ENCODE measurements at places on chromosomes 6 and 20. TPM values are rescaled to one million over a fixed set of nuclear protein-coding genes. Genes with fewer than 3 reads are reported as not detected.
A peak's percentile ranks its signal among the peaks of the same experiment; 100 is the strongest.

DNA sequence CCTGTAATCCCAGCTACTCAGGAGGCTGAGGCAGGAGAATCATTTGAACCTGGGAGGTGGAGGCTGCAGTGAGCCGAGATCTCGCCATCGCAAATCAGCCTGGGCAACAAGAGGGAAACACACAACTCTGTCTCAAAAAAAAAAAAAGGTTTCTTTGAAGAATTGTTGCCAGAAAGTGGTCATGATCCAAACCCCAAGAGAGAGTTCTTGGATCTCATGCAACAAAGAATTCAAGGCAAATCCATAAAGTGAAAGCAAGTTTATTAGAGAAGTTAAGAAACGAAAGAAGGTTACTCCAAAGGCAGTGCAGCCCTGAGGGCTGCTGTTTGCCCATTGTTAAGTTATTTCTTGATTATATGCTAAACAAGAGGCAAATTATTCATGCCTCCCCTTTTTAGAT lies 14.5 kb upstream of the KIFC1 start:
- H3K4me1 ChIP-seq = peaks cover 14% of the 10 kb centered on the region
- DNase-seq = no peak
- H3K27ac ChIP-seq = no peak overlapping the region
- no peaks in the 10 kb centered on the region for H3K27me3 ChIP-seq

Gene CCDC170
- total RNA-seq = 8.9 TPM

- no peaks in the 10 kb centered on the region for H3K4me1 ChIP-seq
- DNase-seq = no peak
- H3K27ac ChIP-seq = no peak overlapping the region
- no peaks in the 10 kb centered on the region for H3K27me3 ChIP-seq
Measured at GRCh38 chr6:12791371-12791770, 74.8 kb downstream of the PHACTR1 start.

- no peak overlapping the region for H3K27ac ChIP-seq
- peaks cover 13% of the 10 kb centered on the region for H3K4me1 ChIP-seq
- H3K36me3 ChIP-seq = no peaks in the 10 kb centered on the region
- peaks cover 4% of the 10 kb centered on the region for H3K27me3 ChIP-seq
Measured at GRCh38 chr20:1225263-1225782, 521 bp upstream of the RAD21L1 start.

GRCh38 chr20:55158446-55158845 lies 683.1 kb downstream of the DOK5 start:
- DNase-seq = no peak
- H3K4me3 ChIP-seq = no peak overlapping the region
- no peaks in the 10 kb centered on the region for H3K27me3 ChIP-seq
- no peaks in the 10 kb centered on the region for H3K36me3 ChIP-seq

Gene HAO1
- not detected for total RNA-seq

GRCh38 chr6:85641897-85642773 lies 551 bp downstream of the SYNCRIP start:
- H3K4me3 ChIP-seq = peak overlapping the region; percentile 96
- peak; percentile 35 for DNase-seq
- no peaks in the 10 kb centered on the region for H3K27me3 ChIP-seq
- peaks cover 6% of the 10 kb centered on the region for H3K36me3 ChIP-seq

DNA sequence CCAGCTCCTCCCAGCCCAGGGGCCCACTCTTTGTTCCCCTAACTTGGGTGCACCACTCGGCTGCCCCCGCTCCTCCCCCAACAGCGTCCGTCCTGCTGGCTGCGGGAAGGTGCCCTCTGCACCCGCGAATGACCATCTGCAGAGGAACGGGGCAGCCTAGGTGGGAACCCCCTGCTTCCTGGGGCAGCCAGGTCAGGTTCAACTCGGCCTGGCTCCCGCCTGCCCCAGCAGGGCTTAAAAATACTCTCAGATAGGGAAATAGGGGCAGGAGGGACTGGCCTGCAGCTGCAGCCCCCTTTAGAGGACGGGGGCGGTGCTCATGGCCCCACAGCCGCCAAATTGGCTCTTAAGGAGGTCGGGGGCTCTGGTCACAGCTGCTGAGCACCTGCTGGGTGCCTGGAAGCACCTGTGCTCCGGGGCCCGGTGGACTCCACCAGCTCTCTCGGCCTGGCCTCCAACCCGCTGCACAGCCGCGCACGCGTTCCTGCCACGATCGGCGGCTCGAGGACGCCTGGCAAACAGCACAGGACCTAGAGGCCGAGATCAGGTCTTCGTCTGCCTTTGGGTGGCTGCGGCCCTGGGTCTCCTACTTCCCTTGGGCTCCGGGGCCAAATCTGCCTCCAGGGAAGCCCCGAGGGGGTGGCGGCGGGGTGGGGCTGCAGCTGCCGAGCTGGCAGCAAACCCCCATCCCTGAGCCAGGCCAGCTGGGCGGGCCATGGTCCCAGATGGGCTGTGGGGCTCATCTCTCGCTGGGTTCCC lies 700 bp upstream of the LAMA5 start:
- no peaks in the 10 kb centered on the region for H3K27me3 ChIP-seq
- peak; percentile 60 for DNase-seq
- H3K4me3 ChIP-seq = peak overlapping the region; percentile 91

Gene CFB
- 171 TPM for total RNA-seq

DNA sequence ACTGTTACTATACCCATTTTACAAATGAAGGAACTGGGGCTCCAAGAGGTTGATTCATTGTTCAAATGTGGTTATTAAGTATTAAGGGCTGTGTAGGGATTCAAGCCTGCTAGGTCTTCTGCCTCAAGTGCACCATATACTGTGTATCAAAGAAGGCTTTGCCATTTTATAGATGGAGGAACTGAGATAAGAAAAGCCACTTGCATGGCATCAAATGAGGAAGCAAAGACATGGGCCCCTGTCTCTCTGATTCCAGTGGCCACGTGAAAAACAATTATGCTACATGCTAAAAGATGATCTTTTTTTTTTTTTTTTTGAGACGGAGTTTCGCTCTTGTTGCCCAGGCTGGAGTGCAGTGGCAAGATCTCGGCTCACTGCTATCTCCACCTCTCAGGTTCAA lies 67.0 kb downstream of the TMEM200A start:
- H3K4me1 ChIP-seq = no peaks in the 10 kb centered on the region
- no peaks in the 10 kb centered on the region for H3K36me3 ChIP-seq
- no peaks in the 10 kb centered on the region for H3K27me3 ChIP-seq
- no peak overlapping the region for H3K27ac ChIP-seq
- no peak overlapping the region for H3K4me3 ChIP-seq

DNA sequence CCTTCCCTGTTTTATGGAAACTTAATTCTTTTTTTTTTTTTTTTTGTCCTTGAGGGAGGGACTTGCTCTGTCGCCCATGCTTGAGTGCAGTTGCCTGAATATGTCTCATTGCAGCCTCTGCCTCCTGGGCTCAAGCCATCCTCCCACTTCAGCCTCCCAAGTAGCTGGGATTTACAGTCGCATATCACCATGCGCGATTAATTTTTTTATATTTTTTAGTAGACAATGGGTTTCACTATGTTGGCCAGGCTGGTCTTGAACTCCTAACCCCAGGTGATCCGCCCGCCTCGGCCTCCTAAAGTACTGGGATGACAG lies 654 bp downstream of the TMEM14C start:
- H3K27me3 ChIP-seq = no peaks in the 10 kb centered on the region
- H3K36me3 ChIP-seq = peaks cover 9% of the 10 kb centered on the region
- DNase-seq = no peak
- peak overlapping the region; percentile 78 for H3K4me3 ChIP-seq

DNA sequence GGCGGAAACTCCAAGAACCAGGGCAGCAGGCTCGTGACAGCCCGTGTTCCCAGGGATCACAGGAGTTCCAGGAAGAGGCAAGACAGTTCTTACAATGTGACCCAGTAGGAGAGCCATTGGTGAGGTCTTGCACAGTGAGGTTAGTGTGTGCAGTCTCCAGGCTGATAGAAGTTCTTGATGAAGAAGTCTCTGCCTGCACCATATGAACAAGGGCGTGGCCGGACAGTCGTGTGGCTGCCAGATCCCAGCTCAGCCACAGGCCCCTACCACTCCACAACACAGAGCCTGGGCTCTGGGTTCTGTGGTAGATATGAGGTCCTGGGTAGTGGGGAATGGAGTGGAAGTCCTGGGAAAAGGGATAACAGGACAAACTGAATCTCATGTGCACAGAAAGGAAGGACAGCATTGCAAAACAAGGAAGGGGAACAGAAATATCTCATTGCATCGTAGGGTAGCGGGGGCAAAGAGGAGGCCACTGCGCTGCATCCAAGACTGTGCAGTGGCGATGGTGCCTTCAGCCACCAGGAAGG lies 65.2 kb downstream of the STX11 start:
- peaks cover 2% of the 10 kb centered on the region for H3K27me3 ChIP-seq
- H3K4me3 ChIP-seq = peak overlapping the region; percentile 68
- DNase-seq = peak; percentile 23
- peaks cover 23% of the 10 kb centered on the region for H3K4me1 ChIP-seq

Gene PCED1A
- 40.1 TPM for total RNA-seq

- H3K36me3 ChIP-seq = no peaks in the 10 kb centered on the region
- DNase-seq = no peak
- no peaks in the 10 kb centered on the region for H3K4me1 ChIP-seq
Measured at GRCh38 chr6:85115376-85115775, 334.5 kb upstream of the NT5E start.

Gene ZNF391
- 1.7 TPM for total RNA-seq

- H3K4me3 ChIP-seq = no peak overlapping the region
- no peak for DNase-seq
- H3K27ac ChIP-seq = no peak overlapping the region
- no peaks in the 10 kb centered on the region for H3K27me3 ChIP-seq
- H3K4me1 ChIP-seq = peaks cover 23% of the 10 kb centered on the region
Measured at GRCh38 chr6:149236589-149236988, 80.9 kb upstream of the TAB2 start.

GRCh38 chr20:3679749-3680700 lies 1.8 kb downstream of the ADAM33 start:
- H3K27me3 ChIP-seq = peaks cover 81% of the 10 kb centered on the region
- no peak for DNase-seq

DNA sequence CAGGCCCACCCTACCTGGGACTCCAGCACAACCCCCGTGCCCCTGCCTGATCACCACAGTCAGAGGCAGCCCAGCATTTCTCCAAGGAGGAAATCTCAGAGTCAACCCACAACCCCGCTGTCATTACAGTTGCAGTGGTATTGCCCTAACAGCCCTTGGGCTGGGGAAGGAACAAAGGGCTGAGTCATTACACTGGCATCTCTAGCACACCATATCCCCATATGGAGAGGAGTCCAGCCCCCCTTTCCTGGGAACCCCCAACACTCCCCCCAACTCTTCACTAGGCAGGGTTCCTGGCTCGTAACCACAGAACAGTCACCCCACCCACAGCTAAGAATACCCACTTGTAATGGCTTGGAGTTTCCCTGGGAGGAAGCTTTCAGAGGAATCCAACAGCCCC lies 149.4 kb upstream of the OGFRL1 start:
- H3K27ac ChIP-seq = no peak overlapping the region
- no peaks in the 10 kb centered on the region for H3K36me3 ChIP-seq
- no peak for DNase-seq
- no peaks in the 10 kb centered on the region for H3K27me3 ChIP-seq

DNA sequence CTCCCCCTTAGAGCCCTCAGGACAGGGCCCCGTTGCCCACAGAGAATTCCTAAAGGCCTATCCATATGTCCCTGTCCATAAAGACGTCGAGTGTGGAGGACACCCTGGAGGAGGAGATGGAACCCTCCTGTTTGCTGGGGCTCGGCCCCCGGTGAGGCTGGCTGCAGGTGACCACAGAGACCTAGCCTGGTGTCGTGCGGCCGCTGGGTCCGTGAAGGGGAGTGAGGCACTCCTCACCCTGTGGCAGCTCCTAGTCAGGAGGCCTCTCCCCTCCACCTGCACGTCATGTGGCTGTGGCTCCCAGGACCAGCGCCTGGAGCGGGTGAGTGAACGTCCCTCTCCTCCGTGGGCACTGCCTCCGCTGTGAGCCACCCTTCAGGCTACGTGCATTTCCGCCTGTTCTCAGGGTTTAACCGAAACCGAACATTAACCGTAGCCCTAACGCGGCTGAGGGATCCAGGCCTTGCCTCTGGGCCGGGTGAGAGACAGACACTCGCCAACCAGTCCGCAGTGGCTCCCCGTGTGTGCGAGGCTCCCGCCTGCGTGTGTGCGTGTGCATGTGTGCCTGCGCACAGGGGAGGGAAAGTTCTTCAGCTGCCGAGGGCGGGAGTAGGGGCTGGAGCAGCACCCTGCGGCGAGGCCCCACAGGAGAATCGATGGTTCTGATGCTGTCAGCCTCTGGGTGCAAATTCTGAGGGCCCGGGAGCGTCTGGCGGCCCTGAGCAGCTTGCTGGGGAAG lies 5.9 kb upstream of the TCEA2 start:
- no peak for DNase-seq
- H3K4me3 ChIP-seq = peak overlapping the region; percentile 69
- no peaks in the 10 kb centered on the region for H3K27me3 ChIP-seq
- H3K36me3 ChIP-seq = no peaks in the 10 kb centered on the region
- H3K4me1 ChIP-seq = peaks cover 79% of the 10 kb centered on the region

Gene TFAP2B
- not detected for total RNA-seq

DNA sequence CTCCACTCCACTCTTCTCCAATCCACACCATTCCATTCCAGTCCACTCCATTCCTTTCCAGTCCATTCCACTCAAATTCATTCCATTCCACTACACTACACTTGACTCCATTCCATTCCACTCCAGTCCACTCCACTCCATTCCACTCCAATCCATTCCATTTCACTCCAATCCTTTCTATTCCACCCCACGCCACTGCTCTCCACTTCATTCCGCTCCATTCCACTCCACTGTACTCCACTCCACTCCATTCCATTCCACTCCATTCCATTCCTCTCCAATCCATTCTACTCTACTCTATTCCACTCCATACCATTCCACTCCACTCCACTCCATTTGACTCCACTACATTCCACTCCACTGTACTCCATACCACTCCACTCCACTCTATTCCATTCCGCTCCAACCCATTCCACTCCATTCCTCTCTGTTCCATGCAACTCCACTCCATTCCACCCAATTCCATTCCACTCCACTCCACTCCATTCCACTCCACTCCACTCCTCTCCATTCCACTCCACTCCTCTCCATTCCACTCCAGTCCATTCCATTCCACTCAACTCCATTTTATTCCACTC lies 23.4 kb upstream of the DEFB125 start:
- no peak for DNase-seq
- no peaks in the 10 kb centered on the region for H3K36me3 ChIP-seq
- no peak overlapping the region for H3K4me3 ChIP-seq
- H3K4me1 ChIP-seq = no peaks in the 10 kb centered on the region
- no peaks in the 10 kb centered on the region for H3K27me3 ChIP-seq
- H3K27ac ChIP-seq = no peak overlapping the region

Gene SLC17A4
- 0.07 TPM for total RNA-seq

Gene OTOR
- not detected for total RNA-seq

DNA sequence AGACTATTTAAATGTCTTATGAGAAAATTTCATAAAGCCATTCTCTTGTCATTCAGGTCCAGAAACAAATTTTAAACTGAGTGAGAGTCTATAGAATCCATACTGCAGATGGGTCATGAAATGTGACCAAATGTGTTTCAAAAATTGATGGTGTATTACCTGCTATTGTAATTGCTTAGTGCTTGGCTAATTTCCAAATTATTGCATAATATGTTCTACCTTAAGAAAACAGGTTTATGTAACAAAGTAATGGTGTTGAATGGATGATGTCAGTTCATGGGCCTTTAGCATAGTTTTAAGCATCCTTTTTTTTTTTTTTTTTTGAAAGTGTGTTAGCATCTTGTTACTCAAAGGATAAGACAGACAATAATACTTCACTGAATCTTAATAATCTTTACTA lies 5.0 kb downstream of the MARCKS start:
- H3K4me3 ChIP-seq = no peak overlapping the region
- no peaks in the 10 kb centered on the region for H3K36me3 ChIP-seq
- DNase-seq = no peak

Measured in HepG2 (cell line).